Germinal center (tissue), 1 donor: ENCODE measurements at places on chromosomes 7 and 10.

DNA sequence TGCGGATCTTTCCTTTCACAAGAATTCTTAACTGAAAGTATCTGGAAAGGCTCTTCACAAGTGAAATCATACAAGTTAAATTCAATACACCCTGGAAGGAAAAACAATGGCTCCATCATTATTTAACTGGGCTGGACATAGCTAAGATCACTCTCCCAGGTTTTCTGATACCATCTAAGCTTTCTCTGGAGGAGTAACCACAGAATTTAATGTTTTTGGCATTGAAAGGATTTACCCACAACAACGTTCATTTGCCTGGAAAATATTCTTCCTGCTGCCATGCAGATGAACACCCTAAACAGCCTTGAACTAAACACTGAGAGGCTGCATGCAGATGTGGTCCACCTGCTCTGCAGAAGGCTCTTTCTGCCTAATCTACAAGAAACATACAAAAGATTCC is 4.3 kb downstream of the NEBL start:
- no peak for DNase-seq

- DNase-seq: no peak
Observed at GRCh38 chr7:34162677-34163076, 257.3 kb downstream of the BMPER start.

GRCh38 chr7:83410989-83411591 is 237.8 kb downstream of the SEMA3E start:
- no peak for DNase-seq

DNA sequence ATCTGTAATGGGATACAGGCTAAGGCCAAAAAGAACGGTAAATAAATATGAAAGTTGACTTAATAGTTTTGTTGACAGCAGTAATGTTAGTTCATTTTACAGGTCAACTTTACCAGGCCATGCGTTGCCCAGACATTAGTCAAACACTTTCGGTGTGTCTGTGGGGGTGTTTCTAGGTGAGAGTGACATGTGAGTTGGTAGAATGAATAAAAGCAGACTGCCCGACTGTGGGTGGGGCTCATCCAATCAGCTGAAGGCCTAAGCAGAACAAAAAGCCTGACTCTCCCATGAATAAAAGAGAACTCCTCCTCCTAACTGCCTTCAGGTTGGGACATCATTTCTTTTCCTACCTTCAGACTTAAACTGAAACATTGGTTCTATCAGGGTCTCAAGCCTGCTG is 132.3 kb downstream of the MTPAP start:
- no peak for DNase-seq
